ENCODE measurements at places on chromosomes 7 and 10. TPM values are rescaled to one million over a fixed set of nuclear protein-coding genes. Genes with fewer than 3 reads are reported as not detected.

GIMAP7 gene
- total RNA-seq = 67.6 TPM

LRWD1 gene
- 20.0 TPM for total RNA-seq

PIK3AP1 gene
- total RNA-seq = 137 TPM

ACTR3C gene
- total RNA-seq = 8.3 TPM

- DNase-seq = no peak
Observed at GRCh38 chr10:59847888-59848287, 58.5 kb downstream of the CCDC6 start.

DNA sequence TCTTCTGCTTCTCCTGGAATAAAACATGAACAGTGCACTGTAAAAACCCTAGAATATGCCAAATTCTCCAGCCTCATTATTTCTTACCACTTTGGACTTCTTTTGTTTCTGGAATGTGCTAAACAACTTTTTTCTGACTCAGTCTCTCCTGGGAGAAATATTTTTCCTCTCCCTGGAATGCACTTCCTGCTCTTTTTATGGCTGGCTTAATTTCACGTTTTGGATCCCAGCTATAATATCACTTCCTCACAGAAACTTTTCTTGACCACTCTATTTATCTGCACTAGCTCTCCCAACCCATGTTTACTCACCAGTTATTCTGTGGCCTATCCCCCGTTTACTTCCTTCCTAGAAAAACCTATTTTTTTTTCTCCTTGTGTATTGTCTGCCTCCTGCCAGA lies 26.7 kb downstream of the ABCB5 start:
- no peak for DNase-seq

DNA sequence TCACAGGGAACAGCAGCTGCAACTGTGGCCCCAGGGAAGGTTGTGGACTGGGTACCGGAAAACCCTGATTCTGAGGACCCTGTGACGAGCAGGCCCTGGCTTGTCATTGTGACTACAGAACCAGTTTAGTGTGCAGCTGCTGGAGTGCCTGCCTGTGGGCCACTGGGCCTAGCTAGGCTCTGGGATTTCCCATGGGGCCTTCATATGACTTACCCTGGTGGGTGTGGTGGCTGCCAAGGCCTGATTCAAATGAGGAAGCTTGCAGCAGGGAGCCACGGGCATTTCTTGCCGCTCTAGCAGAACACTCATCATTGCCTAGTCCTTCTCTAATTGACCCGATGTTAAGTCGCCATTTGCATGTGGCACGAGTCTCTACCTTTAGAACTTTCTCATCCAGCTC lies 14.7 kb upstream of the CAMK2G start:
- no peak for DNase-seq

DNA sequence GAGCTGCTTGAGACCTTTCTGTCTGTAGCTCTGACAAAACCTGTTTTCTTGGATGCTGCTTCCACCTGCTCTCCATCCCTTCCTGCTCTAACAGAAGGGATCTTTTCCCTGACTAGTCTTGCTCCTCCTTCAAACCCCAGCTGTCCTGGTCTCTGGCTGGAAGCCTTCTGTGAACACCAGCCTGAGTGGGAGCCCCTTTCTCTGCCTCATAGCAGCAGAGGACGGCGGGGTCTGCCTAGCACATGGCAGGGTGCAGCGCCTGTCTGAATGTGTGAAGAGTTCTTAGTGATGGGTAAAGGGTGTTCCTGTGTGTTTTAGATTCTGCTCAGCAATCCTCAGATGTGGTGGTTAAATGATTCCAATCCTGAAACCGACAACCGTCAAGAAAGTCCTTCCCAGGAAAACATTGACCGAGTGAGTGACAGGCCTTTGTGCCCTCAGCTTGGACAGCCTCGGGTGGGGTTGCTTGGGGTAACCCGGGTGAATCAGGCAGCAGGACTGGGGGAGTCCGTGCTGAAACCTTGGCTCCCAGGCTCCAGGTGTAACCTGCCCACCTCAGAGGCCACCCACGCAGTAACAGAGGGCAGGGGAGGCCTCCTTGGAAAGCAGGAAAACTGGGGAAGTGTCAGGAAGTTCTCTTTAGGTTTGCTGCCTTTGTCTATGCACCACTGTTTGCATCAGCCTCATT lies 34.1 kb downstream of the NUB1 start:
- DNase-seq = no peak

DNA sequence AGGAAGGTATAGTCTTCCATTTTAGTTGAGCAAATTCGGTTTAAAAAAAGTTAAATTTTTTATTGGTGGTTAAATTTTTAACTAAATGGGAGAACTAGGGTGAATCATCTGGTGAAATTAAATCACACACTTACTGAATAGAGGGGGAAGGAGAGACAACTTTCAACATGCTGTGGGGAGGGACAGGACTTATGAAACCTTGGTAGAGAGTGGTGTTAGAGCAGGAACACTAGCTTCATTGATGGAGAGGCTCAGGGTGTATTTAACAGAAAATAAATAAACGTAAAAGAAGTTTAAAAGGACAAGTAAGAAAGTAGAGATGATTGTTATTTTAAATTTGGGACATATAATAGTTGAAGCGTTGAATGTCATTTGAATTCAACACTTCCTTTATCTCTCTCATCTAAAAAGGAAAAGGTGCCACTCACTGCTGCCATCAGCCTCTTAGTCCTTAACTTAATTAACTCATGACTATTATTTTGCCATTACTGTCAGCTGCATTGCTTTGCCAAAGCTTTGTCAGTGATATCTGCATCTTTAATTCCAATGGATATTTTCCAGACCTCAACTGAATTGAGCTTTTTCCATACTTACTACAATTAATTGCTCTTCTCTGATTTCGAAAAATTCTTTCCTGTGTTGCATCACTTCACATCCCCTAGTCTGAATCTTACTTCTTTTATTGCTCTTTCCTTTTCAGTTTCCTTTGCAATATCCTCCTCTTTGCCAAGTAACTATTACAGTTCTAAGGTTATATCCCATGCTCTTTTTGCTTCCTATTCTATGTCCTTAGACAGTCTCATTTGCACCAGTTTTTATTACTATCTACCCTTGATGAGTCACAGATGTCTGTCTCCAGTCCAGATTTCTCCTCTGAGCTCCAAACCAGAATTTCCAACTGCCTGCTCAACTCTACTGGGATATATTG lies 71.7 kb downstream of the GNAT3 start:
- DNase-seq = no peak

GRCh38 chr7:150665089-150665748 lies 20.3 kb upstream of the GIMAP2 start:
- no peak for DNase-seq

Data from natural killer cell (primary cell).